ENCODE measurements at places on chromosomes 4 and X. TPM values are rescaled to one million over a fixed set of nuclear protein-coding genes. Genes with fewer than 3 reads are reported as not detected.

The CYBB gene
- polyA plus RNA-seq = not detected

The ZNF185 gene
- 2.3 TPM for polyA plus RNA-seq

DNA sequence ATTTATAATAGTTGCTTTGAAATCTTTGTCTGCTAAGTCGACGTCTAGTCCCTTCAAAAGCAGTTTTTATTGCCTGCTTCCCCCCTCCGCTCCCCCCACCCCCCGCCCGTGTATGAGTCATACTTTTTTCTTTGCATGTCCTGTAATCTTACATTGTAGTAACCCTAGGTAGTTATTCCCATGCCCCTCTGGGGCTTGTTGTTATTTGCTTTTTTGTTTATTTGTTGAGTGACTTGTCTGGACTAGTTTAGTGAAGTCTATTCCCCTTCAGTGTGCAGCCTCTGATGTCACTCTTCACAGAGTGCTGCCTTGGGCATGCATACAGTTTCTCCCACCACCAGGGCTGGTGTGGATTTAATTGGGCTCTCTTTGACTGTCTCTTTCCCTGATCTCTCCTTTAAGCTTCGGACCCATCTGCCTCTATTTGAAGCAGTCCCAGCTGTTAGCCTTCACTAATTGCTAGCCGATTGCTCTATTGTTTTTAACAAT, 86.2 kb downstream of the PPEF1 start:
- no peak for DNase-seq

- no peak for DNase-seq
These were observed 70.3 kb downstream of the PPEF2 start for GRCh38 chr4:75831856-75832405.

- no peak for DNase-seq
These were observed 14.6 kb downstream of the CTBP1 start for GRCh38 chr4:1234309-1234695.

DNA sequence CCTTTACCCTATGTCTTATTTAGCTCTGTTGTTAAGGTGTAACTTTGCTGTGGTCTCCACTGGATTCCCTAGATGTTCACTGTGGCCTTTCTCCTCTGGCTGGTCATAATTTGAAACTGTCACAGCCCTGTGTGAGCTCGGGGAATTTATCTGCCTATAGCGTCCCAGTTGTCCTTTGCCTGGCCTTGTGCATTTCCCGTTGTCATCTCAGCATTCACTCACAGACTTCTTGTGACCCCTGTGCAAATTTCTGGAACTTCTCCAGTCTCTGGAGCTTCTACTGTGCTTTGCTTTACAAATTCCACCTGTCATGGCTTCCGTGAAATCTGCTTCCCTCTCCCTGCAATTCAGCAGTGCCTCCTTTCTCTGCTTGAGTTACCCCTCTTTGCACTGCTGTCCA, 106.7 kb downstream of the WWC2 start:
- no peak for DNase-seq

DNA sequence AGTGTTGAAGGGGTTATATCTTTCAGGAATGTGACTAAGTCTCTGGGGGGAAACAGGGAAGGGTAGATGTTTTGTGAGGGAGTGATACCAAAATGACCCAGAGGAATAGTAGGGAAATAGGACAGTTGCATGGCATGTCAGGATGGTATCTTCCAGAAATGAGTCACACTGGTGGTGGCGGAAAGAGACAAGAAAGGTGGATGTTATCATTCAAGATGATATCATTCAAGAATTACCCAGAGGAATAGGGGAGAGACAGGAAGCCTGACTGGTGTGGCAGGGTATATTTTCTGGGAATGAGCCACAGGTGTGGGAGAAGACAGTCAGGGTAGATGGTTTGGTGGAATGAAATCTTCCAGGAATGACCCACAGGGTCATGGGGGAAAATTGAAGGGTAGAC, 61.1 kb downstream of the MAOA start:
- DNase-seq = no peak

DNA sequence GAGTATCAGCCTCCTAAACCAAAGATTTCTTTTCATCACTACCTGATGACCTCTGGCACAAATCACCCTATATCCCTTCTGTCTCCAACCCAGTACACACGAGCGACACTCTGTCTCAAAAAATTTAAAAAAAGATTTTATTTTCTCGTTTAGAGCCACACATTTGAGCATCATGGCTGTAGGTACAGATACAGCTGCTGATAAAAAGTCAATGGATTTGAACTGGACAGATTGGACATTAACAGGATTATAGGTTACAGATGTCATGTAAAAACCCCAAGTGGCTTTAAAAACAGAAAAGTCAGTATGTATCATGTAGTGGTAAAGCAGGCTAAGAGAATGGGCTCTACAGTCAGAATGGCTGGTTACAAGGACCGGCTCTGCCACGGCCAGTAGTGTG, 171.1 kb downstream of the SCFD2 start:
- no peak for DNase-seq

- DNase-seq = no peak
These were observed 8.8 kb downstream of the THAP9 start for GRCh38 chr4:82909326-82909725.

Measured in CD8-positive, alpha-beta memory T cell (primary cell).